ENCODE measurements at places on chromosomes 13 and 19. TPM values are rescaled to one million over a fixed set of nuclear protein-coding genes. Genes with fewer than 3 reads are reported as not detected.

The KIR3DL2 gene
- total RNA-seq = not detected

The ANKRD24 gene
- total RNA-seq = 0.79 TPM

GRCh38 chr19:16191216-16191908 lies 6.2 kb downstream of the FAM32A start:
- DNase-seq = no peak

DNA sequence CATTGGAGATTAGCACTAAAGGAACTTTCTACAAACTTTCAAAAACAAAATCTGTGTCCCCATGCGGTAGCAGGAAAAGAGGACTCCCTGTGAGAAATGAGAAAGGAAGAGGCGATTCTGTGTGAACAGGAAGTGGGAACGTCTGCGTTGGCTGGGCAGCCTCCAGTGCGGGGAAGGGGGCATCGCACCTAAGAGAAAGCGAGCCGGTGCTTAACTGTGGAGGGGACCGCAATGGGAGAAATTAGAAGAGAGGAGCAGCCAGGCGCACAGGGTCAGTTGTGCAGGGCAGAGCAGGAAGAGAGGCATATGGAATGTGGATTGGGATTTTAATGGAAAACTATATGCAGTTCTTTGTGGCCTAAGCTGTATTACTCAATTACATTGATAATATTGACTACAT lies 77.4 kb upstream of the DOCK9 start:
- no peak for DNase-seq

The ZNF729 gene
- not detected for total RNA-seq

DNA sequence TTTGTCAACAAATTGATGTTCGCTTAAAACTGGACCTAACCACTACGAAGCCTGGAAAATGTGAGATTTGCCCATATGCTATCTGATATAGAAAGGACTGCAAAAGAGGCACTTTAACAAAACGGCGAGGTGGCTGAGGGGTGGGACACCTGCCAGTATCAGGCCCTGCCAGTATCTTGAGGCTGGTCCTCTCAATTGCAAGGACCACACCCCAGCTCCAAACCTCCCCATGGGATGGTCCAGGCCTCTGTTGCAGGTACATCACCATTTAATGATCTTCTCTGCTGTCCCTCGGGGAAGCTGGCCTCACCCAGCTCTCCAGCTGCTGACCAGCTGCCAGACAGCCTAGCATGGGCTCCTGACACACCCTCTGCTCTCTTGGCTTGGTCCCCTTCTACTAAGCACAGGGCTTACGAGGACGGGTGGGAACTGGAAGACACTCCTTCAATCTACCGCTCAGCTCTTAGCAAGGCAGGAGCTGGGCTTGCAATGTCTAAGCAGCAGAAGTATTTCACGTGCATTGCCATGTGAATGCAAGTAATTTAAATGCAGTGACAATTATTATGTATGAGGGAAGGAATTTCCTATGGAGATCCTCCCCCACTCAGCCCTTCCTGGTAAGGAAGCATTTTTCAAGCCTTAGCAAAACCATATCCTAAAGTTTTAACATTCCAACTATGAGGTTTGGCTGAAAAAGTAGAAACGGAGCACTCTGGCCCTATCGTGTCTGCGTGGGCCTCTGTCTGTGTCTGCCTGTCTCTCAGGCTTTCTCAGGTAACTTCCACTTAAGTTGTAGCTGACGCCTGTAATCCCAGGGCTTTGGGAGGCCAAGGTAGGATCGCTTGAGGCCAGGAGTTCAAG lies 63.9 kb downstream of the LATS2 start:
- no peak for DNase-seq

GRCh38 chr13:51396352-51396751 lies 56.5 kb downstream of the INTS6 start:
- DNase-seq = no peak

Data from PC-9 (cell line).